ENCODE measurements at places on chromosomes 2 and 18. TPM values are rescaled to one million over a fixed set of nuclear protein-coding genes. Genes with fewer than 3 reads are reported as not detected.

Gene SERPINB10
- not detected for total RNA-seq

Gene SPAST
- 15.9 TPM for total RNA-seq

Gene MLPH
- total RNA-seq, result 87.9 TPM

Gene CCDC74B
- 0.64 TPM for total RNA-seq

Gene IL37
- not detected for total RNA-seq

Gene SCYGR6
- not detected for total RNA-seq

DNA sequence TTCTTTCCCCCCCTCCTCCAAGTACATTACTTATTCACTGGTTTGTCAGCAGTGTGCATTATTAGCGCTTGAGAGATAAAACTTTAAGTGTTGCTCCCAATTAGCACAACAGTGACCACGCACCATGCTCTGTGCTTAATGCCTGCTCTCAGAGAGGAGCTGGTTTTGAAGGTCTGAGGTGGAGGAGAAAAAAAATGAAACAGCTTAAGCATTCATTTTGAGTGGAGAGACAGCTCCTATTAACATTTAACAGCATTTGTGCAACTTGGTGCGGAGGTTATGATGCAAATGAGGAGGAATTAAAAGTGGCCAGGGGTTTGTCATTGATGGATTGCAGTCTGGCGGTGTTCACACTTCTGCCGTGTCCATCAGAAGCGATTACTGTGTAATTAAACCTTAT lies 141.8 kb downstream of the FIGN start:
- DNase-seq, result no peak

DNA sequence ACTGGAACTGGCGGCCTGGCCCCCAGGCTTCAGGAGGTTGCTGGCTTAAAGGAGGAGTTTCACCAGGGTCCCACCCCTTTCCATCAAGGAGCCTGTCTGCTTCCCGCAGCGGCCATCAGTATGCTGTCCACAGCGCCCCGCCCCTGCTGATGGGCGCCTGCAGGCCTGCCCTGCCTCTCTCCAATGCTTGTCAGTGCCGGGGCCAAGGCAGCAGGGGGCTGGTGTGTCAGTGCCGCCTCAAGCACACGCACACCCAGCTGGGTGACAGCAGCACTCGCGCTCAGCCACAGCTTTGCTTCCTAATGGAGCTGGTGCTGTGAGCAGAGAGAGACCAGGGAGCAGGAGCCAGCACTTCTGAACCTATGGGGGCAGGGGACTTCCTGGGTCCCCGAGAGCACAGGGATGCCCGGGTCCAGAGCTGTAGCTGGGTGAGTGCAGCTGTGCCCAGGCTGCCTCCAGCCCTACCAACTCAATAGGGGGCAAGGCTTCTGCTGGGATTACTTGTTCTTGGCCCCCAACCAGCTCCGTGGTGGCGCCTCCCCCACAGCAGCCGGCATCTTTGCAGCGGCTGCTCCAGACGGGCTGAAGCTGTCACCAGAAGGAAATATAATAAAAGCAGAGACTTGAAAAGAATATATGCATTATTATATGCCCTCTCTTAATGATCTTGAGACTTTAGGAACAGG lies 377.2 kb upstream of the LRATD1 start:
- DNase-seq, result no peak

DNA sequence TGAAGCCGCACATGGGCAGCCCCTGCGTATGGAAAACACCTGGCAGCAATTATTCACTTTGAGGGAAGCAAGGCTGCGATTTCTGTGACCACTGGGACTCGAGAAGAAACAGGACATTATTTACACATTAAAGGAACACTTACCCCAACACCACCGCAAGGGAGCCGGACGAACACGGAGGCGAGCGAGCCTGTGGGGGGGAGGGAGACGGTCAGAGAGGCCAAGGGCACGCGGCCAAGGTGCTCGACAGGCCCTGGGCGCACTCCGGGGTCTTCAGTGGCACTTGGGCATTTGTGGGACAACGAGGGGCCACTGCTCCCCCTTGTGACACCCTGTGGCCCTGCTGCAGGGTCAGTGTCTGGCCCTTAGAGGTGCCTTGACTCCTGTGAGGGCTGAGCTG lies 247.0 kb downstream of the TWIST2 start:
- no peak for DNase-seq
